ENCODE measurements at places on chromosomes 3 and 15.

DNA sequence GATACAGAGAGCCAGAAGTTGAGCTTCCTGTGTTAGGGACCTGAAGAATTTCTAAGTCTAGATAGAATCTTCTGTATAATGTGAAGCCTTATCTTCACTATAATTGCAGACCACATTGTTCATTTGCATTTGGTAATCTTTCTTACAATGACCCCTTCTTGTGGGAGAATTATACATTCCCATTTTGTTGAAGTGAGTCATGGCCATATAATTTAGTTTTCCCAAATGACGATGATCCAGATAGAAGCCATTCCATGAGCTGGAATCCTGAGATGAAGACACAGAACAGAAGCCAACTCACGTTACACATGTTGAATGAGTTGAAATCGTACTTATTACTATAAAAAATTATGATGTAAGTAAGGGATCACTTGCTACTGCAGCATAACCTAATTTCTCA is 187.8 kb downstream of the TUSC7 start:
- DNase-seq = no peak

- DNase-seq = no peak
These were observed 23.0 kb downstream of the CPN2 start for GRCh38 chr3:194328053-194328657.

GRCh38 chr3:171311784-171312183 is 148.4 kb downstream of the TNIK start:
- DNase-seq = no peak

DNA sequence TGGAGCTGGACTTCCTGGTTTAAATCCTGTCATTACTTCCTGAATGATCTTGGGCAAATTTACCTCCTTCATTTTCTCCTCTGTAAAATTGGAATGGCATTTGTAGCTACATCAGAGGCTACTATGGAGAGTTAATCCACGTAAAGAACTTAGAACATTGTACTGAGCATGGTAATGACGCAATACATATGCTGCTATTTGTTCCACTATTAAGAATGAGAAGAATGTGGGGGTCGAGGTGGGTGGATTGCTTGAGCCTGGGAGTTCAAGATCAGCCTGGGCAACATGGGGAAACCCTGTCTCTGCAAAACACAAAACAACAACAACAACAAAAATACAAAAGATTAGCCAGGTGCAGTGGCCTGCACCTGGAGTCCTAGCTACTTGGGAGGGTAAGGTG is 250.6 kb downstream of the RYR3 start:
- no peak for DNase-seq

GRCh38 chr3:119783883-119784282 is 2.0 kb downstream of the NR1I2 start:
- DNase-seq = no peak

DNA sequence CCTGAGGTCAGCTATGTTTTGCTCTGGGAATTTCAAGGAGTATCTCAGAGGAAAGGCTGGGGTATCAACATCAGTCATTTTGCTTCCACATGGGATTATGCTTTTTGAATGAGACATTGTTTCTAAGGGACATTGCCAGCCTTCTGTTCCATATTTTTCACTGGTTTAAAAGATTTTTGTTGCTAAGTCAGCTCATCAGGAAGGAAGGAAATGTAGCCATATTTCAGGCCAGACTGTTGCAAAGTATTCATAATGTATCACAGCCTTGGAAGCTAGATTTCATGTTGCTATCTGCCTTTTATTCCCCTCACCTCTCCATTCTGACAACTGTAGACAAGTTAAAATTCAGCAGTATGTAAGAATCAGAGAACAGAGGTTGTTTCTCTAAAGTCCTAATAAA is 61.0 kb upstream of the CHRM5 start:
- DNase-seq = no peak

GRCh38 chr3:63245726-63246241 is 32.3 kb upstream of the SYNPR start:
- no peak for DNase-seq

DNA sequence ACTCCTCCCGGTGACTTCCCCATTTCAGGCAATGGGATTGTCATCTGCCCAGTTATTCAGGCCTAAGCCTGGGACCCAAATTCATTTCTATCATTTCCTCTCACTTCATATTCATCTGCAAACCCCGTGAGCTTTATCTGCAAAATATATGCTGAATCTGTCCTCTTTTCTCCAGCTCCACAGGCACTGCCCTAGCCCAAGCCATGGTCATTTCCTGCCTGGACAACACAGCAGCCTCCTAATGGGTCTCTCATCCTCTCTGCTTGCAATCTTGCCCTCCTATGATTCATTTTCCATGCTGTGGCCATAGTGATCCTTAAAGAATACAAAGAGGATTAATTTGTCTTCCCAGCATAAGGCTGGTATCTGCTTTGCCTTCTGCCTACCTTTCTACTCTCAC is 6.1 kb downstream of the RBP2 start:
- DNase-seq = no peak

DNA sequence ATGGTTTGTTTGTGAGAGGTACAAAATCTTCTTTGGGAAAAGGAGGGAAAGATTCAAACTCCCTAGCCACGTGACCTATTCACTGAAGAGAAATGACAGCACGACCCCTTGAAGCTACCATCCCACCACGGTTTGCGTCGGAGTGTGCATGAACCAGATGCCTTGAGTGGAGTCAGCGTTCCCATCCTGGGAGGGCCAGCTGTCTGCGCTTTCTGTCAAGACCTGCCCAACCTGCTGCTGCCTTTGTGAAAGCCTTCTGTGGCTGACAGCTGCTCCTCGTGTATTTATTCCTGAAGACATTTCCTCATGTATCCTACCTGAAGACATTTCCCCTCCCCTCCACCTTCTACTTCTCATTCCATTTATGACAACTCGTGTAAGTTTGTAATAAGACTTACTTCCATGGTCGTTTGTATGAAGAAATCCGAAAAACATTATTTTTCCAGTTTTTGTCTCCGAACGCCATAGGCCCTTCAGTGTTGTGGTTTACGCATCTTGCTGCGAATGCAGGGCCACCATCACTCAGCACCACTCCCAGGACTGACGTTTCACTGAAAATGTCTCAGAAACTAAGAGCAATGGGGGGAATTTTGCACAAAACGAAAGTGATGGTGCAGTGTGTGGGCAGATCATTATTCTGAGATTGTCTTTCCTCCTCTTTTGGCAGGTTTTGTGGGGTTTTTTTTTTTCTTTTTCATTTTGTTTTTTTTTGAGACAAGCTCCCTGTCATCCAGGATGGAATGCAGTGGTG is 18.9 kb downstream of the EBLN2 start:
- DNase-seq = peak; percentile 42

- no peak for DNase-seq
These were observed 131.2 kb downstream of the MAGI1 start for GRCh38 chr3:65907232-65908130.

GRCh38 chr3:152811974-152812760 is 22.8 kb upstream of the P2RY1 start:
- no peak for DNase-seq

GRCh38 chr3:66761093-66761780 is 236.9 kb upstream of the KBTBD8 start:
- DNase-seq = no peak

DNA sequence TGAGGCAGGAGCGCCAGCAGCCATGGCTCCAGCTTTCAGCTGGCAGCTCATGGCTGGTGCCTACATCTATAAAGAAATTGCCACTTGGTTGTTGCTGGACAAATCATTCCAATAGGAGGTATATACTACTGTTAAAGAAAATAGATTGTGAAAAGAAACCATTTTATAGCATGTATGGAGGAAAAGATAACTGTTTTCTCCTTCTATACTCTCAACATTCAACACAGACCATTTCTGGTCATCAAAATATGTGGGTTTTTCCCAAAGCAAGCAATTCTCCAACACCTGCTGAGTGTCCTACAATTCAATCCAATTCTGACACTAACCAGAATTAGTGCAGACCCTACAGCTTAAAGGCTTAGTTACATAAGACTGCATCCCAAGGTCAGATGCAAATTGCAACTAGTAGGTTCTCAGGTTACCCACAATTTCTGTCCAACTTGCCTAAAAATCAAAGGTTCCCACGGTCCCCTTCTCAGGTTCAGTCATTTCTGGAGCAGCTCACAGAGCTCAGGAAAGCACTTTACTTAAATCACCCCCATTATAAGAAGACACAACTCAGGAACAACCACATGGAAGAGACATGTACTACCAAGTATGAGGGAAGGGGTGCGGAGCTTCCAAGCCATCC is 42.4 kb upstream of the STRIT1 start:
- no peak for DNase-seq

GRCh38 chr3:81651139-81651538 is 110.3 kb downstream of the GBE1 start:
- no peak for DNase-seq

Measured in stimulated activated CD4-positive, alpha-beta T cell treated with anti-CD3 and anti-CD28 coated beads, Interleukin-15, amount 100 ng/mL, for 24 hours (primary cell).